Right ventricle myocardium superior (tissue), 1 donor: ENCODE measurements at places on chromosomes 5 and 9. TPM values are rescaled to one million over a fixed set of nuclear protein-coding genes. Genes with fewer than 3 reads are reported as not detected.

The SLC45A2 gene
- not detected for total RNA-seq

The NFX1 gene
- 26.2 TPM for total RNA-seq

GRCh38 chr5:43209060-43209459 lies 17.0 kb downstream of the NIM1K start:
- DNase-seq: no peak

- no peak for DNase-seq
These were observed 221.5 kb downstream of the MSX2 start for GRCh38 chr5:174945853-174946252.

GRCh38 chr5:1418921-1419280 lies 26.3 kb downstream of the SLC6A3 start:
- DNase-seq: no peak

GRCh38 chr9:109722007-109722406 lies 58.0 kb upstream of the PALM2AKAP2 start:
- no peak for DNase-seq

GRCh38 chr9:748861-749497 lies 92.5 kb upstream of the DMRT1 start:
- no peak for DNase-seq
